IMR-90 (cell line): ENCODE measurements at places on chromosomes 5 and 9. TPM values are rescaled to one million over a fixed set of nuclear protein-coding genes. Genes with fewer than 3 reads are reported as not detected.

DNA sequence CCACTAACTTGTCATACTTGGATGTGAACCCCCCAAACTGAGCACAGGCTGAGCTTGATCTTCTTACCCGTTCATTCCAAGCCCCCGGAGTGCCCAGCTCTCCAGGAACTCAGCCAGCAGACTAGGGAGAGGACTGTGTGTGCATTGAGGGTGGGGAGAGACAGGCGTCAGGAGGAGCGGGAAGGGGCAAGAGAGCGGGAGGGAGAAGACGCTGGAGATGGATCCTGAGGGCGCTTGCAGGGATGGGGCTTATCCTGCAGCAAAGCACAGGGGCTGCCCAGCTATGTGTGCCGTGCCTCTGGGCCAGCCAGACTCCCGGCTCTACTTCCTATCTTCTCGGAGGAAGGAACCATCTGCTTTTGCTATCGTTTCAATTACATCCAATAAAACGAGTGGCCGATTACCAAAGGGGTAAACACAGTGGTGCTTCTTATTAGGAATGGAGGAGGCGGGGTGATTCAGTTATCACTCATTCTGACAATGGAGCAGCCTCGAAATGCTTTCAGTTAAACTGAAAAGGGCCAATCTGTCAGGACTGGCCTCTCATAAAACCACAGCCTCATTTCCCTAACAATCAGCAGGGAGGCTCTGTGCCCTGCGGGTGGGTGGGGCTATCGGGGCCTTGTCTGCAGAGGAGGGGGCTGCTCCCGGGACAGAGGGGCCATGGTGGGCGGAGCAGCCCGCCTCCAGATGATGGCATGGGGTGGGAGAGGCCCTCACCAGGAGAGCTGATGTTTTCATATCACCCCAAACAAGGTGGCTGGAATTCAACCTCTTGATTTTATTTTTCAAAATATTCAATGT is 168.2 kb downstream of the DAB2IP start:
- peak; percentile 63 for DNase-seq

DNA sequence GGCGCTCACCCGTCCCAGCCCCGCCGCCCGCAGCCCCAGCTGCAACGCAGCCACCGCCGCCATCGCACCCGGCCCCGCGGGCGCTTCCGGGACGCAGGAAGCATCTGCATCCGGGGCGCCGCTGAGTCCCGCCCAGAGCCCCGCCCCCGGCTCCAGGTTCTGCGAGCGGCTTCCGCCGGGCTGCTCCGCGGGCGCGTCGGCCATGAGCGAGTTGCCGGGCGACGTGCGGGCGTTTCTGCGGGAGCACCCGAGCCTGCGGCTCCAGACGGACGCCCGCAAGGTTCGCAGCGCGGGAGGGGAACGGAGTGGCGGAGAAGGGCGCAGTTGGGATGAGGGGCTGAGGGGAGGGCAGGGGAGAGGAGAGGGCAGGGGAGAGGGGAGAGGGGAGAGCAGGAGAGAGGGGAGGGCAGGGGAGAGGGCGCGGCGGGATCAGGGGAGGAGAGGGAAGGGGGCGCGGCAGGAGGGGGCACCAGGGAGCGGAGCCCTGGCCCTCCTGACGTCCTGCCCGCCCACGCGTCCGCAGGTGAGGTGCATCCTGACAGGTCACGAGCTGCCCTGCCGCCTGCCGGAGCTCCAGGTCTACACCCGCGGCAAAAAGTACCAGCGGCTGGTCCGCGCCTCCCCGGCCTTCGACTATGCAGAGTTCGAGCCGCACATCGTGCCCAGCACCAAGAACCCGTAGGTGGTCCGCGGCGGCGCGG is at the start of the genes SURF1 and SURF2:
Gene SURF1, minus strand, starts transcription at position 97 of the 701 bp plus-strand sequence. Its CDS starts 34 bp downstream, at position 63.
Gene SURF2, plus strand, starts transcription at position 160 of the 701 bp plus-strand sequence. Its CDS starts 43 bp downstream, at position 203.
- peak; percentile 66 for DNase-seq

- no peak for DNase-seq
Observed at GRCh38 chr9:89975630-89976029, 370.8 kb downstream of the GADD45G start.

DNA sequence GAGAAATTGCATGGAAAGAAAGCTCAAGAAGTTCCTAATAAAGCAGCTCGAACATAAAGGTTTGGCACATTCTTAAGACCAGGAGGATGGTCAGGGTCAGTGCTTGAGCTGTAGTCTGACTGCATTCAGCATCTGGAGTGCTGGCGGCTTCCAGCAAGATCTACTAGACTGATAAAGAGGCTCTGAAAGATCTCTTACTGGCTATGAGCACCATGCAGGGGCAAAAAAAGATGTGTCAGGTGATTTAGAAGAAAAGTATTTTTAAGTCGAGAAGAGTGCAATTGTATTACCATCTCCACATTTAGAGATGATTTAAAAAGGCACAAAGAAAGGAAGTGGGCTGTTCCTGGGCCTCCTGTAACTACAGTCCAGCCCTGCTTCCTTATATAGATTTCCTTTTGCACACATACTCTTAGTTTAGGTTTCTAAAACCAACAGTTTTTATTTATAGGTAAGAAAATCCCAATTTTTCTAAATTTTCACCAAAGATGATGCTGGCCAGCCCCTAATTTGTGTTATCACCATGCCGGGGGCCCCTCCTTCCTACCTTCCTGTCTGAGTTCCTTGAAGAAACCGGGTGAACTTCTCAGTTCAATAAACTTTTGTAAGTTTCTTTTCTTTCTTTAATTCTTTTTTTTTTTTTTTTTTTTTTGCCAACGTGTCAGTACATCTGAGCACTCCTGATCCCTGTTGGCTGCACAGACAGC is 65.9 kb upstream of the PLPP1 start:
- peak; percentile 60 for DNase-seq

Gene MAP1B
- total RNA-seq: 183 and 212 TPM in 2 replicates

DNA sequence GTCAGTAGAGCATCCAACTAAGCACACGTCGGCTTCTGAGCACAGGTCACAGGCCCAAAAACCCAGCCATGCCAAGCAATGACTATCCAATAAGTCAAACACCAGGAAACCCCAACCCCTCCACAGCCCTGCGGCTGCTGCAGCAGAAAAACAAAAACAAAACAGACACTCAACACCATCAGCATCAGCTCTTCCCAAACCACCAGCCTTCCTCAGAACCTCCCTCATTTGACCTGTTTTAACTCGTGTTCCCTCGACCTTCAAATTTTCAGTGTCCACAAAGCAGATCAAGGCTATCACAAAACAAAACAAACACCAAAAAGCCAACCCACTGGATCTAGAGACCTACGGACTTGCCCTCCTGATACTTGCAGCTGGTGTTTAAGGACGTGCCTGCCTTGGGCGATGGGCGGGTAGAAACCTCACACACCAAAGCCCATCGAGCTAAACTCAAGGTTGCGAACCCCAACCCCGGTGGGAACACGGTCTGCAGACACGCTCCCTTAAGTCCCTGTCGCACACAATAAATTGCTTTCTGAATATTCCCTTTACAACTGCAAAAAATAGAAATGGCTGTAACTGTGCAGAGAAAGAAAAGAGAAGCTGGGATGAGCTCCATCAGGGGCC is 247.1 kb upstream of the ANKRD55 start:
- no peak for DNase-seq

- DNase-seq: no peak
Observed at GRCh38 chr5:100904259-100904861, 1.3 kb upstream of the ST8SIA4 start.

Gene ELAVL2
- total RNA-seq: 0.28 and 0.36 TPM in 2 replicates

Gene RABEPK
- 49.7 and 59.7 TPM in 2 replicates for total RNA-seq

Gene HRCT1
- total RNA-seq: 1.1 and 1.7 TPM in 2 replicates

DNA sequence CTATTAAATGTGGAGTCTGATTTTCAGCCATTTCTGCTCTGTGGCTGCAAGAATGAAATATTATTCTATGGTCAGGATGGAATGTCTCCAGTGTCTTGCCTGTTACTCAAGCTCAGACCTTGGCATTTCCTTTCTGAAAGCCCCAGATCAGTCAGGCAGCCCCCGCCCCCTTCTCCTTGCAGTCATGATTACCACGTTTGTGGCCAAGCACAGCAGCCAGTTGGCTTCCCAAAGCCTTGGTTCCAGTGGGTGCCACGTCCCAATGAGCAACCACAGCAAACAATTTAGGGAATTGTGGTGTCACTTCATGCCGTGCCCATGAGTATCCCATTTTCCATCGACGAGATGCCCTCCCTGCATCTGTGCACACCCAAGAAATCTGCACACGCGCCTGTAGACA is 9.7 kb upstream of the OBP2A start:
- peak; percentile 34 for DNase-seq

GRCh38 chr5:35618304-35618636 is 607 bp downstream of the SPEF2 start:
- DNase-seq: no peak

- DNase-seq: no peak
Observed at GRCh38 chr9:73474002-73474600, 322.4 kb downstream of the ANXA1 start.

DNA sequence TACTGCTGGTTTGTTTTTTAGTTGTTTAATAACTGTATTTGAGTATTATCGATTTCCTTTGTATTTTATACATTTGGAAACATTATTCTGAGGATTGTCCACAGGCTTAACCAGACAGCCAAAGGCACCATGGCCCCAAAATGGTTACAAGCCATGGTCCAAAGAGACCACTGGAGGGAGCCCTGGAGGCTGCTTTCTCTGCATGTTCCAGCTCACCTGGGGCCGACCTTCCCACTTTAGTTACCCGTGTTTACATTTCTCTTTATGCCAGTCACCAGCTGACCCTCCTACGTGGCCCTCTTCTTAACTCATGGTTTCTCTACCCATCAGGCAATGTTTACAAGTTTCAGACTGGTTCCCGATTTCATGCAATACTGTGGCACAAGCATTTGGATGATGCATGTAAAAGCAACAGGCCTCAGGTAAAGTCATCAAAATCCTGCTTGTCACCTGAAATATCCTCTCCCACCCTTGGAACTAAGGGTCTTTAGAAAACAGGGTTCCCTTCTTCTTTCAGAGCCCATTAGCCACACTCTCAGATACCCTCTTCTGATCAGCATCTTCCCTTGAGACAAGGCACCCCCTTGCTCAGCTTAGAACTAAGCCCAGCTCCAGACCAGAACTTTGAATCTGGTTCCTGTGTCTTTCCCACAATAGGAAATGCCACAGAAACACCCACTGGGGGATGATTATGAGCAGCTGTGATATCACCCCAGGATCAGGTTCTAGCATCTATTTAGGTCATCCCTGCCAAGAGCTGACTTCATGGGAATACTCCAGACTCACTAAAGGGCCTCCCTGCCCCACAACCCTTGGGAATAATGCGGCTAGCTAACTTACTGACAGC is 49.9 kb upstream of the GARNL3 start:
- DNase-seq: peak; percentile 89

DNA sequence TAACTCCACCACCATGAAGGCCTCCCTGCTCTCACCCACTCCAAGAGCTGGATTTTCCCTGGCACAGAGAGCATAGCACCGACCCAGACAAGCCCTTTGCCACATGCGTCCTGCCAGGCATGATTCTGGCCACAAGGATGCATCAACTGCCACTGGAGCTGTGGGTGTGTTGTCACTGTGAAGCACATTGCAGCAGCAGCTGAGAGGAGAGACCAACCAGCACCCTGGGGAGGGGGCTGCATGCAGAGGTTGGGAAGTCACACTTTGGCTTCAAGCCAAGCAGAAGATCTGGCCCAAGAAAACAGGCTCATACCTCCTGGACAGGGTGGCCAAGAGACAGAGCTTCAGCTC is 22.6 kb upstream of the PTGES start:
- DNase-seq: no peak

DNA sequence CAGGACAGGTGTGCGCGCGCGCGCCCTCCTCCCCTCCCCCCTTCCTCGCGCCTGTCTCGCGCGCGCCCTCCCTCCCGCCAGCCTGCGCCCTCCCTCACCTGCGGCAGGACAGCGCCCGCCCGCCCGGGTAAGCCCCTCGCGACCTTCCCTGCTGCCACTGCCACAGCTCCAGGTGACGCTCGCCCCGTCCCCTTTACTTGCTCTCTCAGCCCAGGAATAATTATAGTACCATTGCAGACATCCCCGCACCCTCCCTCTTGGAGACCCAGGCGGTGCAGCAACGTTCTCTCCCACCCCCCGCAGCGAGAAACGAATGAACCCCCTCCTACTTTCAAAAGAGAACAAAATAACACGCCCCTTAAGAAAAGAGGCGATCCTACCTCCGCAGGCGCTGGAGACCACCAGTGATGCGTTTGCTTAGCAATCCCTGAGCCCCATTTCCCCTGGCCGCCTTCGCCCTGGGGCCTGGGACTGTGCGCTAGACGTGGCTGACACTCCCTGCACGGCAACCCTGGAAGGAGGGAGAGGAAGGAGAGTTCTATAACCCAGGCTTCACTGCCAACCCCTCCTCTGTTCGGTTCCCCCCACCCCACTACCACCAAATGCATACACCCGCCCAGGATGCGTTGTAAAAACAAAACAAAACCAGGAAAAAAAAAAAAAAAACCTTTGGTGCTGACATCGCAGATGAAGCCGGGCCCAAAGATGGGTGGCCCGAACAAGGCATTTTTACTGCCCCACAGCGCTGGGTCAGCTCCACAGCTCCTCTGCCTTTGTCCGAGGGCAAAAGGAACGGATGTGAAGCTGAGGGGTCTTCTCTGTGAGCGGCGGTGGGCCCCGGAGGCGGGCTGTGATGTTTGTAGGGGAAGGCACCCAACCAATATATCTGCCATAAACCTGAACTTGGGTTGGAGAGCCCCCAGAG is 5.6 kb upstream of the PURA start:
- DNase-seq: no peak

- DNase-seq: peak; percentile 75
Observed at GRCh38 chr9:17017931-17018491, 116.8 kb upstream of the CNTLN start.

GRCh38 chr5:28313953-28314352 is 1275.6 kb upstream of the CDH9 start:
- no peak for DNase-seq

- DNase-seq: no peak
Observed at GRCh38 chr5:27682600-27682999, 644.2 kb upstream of the CDH9 start.

Gene GARNL3
- 3.9 and 5.0 TPM in 2 replicates for total RNA-seq

Gene LRRC19
- not detected in 2 replicates for total RNA-seq

GRCh38 chr5:174195517-174195916 is 150.0 kb downstream of the NSG2 start:
- DNase-seq: no peak

DNA sequence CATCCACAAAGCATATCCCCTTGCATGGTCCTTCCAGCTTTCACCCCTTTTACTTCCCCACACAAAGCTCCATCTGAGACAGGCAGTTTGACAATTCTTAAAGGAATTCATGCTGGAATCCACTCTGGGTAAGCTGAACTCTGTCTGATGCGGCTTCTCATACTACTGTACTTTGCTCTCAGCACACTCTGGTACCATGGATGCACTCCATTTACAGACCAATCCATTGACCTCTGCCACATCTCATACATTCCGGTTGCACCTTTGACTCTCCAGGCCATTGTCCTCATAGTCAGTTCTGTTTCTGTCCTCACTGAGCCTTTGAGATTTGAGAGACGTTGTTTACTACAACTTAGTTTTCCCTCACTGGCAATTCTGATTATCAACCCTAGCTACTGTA is 12.2 kb downstream of the SPATA9 start:
- DNase-seq: peak; percentile 26

Gene PDCD1LG2
- total RNA-seq: 29.7 and 33.3 TPM in 2 replicates

Gene IFNA21
- not detected in 2 replicates for total RNA-seq

DNA sequence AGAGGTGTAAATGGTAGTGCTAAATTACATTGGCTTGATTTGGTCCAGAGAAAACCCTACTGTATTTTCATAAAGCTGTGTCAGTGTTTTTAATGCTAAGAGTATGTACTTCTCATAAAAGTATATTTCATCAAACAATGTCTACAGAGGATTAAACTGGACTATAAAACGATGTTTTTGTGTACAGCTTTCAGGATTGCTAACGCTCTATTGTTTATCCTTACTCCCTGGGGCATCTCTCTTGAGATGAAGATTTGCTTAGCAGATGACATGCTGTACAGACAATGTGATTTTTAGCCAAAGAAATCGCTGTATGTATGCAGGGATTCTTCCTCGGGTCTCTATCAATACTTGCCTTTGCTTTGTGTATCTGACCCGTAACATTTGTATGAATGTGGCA is 216.0 kb downstream of the FBXL7 start:
- no peak for DNase-seq
